NCI-H1092 treated with DMSO at 0.1 percent for 48 hours (cell line): ENCODE measurements at places on chromosomes 2 and 18.

GRCh38 chr2:41943159-41943558 lies 104.7 kb upstream of the PKDCC start:
- no peak for DNase-seq

GRCh38 chr2:205714789-205715720 lies 32.8 kb downstream of the NRP2 start:
- no peak for DNase-seq

DNA sequence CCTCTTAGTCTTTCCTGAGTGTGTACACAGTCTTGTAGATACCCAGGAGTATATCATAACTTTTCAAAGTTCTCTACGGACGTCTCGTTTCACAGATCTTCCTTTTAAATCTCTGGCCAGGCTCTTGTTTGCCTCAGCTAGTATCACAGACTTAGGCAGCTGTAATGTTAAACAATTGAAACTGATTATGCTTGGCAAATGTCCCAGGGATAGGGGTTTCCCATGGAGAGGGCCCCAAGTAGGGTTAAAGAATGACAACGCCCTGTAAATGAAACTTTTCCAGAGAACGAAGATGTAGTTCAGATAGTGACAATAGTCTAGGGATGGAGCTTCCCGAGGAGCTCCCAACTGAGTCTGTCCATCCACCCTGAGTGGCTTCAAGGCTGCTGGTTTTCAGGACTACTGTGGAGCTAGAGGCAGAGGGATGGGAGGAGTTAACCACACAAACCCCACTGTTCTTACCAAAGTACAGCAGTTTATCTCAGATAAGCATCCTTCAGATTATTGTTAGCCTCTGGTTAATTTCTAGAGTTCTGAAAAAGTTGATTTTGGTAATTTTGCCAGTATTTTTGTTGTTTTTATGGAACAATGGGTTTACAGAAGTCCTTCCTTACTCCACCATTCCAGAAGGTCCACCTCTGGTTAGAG lies 9.1 kb downstream of the NEURL3 start:
- DNase-seq: no peak

- DNase-seq: no peak
Measured at GRCh38 chr18:3910512-3910911, 460.5 kb downstream of the TGIF1 start.

DNA sequence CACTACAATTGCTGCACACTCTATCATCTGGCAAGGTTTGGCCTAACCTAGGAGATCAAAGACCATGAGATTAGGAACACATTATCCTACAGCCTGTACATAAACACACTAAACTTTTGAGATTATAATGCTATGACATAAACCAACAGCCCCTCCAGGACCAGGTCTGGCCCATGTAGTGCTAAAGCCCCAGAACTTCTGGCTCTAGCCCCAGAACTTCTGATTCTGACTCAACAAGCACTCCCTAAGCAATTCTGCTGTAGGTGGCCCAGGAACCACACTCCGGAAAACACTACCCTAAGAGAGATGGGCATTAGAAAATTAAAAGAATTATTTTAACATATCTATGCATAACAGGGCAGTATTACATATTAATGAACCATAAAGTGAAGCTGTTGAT lies 369.5 kb upstream of the LYPD1 start:
- no peak for DNase-seq

GRCh38 chr2:241958818-241959545 lies 89.5 kb downstream of the RTP5 start:
- no peak for DNase-seq

DNA sequence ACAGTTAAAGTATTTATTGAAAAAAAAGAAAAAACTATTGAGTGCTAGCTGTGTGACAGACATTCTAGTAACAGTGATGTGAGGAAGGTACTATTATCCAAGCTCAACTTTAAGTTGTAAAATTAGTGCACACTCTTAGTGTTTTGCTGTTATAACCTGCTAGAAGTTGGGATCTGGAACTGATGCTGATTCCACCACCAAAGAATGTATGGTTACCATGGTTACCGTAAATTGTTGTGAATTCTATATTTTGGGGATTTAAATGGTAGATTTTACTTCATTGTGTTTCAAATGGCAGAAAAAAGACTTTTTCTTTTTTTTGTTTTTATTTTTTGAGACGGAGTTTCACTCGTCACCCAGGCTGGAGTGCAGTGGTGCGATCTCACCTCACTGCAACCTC lies 5.3 kb downstream of the AGFG1 start:
- DNase-seq: no peak

GRCh38 chr2:121061633-121062032 lies 223.4 kb downstream of the TFCP2L1 start:
- no peak for DNase-seq

GRCh38 chr18:46636040-46636630 lies 20.9 kb downstream of the LOXHD1 start:
- no peak for DNase-seq

GRCh38 chr2:178374865-178375264 lies 76.1 kb downstream of the PRKRA start:
- DNase-seq: no peak

DNA sequence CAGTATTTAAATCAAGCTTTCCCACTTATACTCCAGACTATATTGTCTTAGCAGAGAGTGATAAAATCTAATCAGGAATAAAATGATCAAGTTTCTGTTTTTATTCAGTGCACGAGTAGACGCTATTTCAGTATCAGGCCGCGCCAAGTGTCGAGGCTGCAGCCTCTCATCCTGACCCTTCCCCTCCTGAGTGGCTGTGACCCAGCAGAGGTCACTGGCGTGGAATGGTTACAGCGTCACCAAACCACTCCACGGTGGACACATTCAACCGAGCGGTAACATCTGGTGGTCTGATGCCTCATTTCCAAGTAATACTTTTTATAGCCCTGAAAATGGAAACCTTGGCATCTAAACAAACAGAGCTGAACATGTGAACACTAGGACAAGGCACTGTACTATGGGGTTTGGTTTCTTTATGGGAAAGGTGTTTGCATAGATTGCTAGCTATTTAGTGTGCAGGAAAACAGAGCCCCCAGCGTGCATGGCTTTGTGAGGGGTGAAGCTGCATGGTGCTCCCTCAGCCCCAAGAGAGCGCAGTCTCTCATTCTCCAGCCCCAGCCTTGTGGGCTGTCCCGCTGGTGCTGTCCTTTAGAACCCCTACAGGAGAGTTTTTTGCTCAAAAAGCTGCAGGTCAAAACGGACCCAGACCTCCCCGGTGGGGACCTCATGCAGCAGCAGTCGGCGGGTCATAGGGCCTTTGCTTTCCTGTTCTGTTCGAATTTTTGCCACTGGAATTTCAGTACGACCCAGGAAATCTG lies 28.4 kb downstream of the FAM228A start:
- DNase-seq: no peak

GRCh38 chr2:223976635-223977226 lies 19.5 kb downstream of the MRPL44 start:
- no peak for DNase-seq

DNA sequence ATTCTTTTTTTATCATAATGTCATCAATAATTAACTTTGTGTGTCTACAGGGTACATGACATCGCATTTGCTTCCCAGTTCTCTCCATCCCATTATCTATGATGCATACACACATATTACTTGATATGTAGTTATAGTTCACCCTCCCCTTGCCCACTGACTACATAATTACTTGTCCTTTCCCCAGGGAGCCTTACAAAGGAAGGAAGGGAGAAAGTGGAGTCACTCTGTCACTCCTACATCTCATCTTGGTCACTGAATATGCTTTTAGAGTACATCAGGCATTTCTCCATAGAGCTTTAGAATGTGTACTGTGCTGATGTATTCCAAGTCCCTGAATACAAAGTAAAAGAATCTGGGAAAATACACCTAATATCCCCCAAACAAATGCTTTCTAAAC lies 6.0 kb upstream of the DTNA start:
- no peak for DNase-seq

- no peak for DNase-seq
Measured at GRCh38 chr18:45197526-45197970, 417.7 kb upstream of the SLC14A2 start.

- no peak for DNase-seq
Measured at GRCh38 chr18:35710581-35710980, 129.0 kb downstream of the GALNT1 start.

- peak; percentile 71 for DNase-seq
Measured at GRCh38 chr18:13447621-13448334, 229.2 kb downstream of the LDLRAD4 start.

GRCh38 chr2:170157025-170157684 lies 20.8 kb upstream of the MYO3B start:
- DNase-seq: no peak

GRCh38 chr2:102895376-102895775 lies 133.5 kb downstream of the TMEM182 start:
- DNase-seq: no peak

GRCh38 chr18:35479911-35480586 lies 17.7 kb downstream of the INO80C start:
- DNase-seq: no peak

GRCh38 chr2:24672589-24672988 lies 120.6 kb downstream of the PTRHD1 start:
- DNase-seq: no peak

- no peak for DNase-seq
Measured at GRCh38 chr2:235366807-235367206, 127.0 kb upstream of the AGAP1 start.

DNA sequence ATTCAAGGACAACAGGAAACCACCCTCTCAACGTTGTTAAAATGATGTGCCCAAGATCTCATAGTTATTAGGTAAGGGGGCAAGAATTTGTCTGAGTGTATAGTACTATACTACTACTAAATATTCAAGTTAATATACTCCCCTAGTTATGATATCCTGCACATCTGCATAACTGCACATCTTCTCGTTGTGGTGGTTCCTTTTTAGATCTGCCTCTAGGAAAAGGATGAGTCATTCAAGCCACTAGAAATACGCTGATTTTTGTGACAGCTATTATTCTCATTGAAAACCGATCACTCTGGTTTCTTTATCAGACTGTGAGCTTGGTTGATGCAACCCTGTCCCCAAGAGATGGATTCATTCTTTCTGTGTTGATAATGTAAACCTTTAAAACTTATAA lies 1067.0 kb upstream of the FANCL start:
- no peak for DNase-seq

DNA sequence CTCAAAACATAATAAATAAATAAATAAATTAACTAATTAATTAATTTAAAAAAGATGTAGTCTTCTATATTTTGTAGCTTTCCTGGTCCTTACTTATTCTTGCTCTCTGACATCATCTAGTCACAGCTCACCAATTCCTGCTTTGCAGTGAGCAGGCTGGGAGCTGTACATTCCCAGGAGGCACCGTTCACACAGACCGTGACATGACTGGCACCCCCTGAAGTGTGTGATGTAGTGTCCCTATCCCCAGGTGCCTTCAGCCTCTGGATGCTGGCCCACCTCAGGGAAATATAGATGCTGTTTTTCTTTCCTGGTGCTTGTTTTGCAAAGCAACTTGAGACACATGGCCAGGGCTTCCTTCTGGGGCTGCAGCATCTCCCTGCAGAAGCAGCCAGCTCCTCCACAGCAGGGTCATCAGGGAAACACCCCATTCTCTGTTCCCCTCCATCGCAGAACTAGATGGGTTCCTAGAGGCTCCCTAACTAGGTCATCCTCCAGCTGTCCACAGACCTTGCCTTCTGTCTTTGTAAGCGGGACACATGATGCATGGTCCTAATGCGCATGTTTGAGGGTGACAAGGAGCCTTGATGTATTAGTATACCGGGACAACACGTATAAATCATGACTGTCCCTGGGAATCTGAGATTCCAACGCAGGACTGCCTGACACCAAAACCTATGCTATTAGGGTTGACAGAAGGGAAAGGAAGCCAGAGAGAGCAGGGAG lies 76.4 kb downstream of the RHOB start:
- DNase-seq: no peak

- DNase-seq: no peak
Measured at GRCh38 chr2:54581326-54582039, 125.4 kb downstream of the SPTBN1 start.
